ENCODE measurements at places on chromosomes 1 and 21. TPM values are rescaled to one million over a fixed set of nuclear protein-coding genes. Genes with fewer than 3 reads are reported as not detected.
A peak's percentile ranks its signal among the peaks of the same experiment; 100 is the strongest.

ADGRB2 gene
- 11.2 TPM for polyA plus RNA-seq

DNA sequence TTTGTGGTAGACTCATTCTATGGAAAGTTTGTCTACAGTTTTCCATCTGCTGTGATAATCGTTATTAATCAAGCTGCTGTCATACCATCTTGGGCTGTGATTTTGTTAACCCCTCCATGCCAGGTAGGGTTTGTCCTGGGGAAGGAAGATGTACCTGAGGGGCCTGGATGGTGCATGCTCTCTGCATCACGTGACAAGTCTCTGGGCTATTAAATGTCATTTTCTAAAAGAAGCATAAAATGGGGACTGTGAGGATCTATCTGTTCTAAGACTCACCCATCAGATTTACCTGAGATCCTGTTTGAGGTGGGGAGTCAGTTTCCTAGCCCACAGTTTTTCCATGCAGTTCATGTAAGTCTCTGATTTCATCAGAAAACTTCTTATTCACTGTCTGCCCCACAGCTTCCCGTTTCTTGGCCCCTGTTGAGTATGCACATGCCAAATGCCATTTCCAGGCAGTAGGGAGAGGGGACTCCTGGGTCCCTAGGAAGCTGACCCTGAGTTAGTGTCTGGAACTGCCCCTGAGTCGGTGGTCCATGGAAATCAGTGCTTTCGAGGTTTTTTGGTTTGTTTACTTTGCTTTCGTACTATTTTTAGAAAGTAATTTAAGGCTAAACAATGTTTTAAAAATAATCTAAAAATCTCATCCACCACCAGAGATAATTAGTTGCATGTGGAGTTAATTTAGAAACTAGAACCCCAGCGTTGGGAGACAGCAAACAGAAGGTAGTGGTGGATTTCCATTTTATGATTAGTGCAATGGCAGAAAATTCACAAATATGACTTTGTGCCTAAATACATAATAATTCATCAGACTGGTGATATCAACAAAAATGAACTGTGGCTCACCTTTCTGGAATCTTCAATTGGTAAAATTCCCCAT lies 46.7 kb downstream of the ZBTB18 start:
- no peak for DNase-seq

- DNase-seq = no peak
These were observed 125.4 kb downstream of the TBX15 start for GRCh38 chr1:118862755-118863154.

- no peak for DNase-seq
These were observed 2.2 kb downstream of the FASLG start for GRCh38 chr1:172661107-172661506.

GRCh38 chr1:228420968-228421826 lies 4.5 kb upstream of the TRIM17 start:
- DNase-seq = no peak

SSX2IP gene
- 19.2 TPM for polyA plus RNA-seq

- DNase-seq = no peak
These were observed 729 bp upstream of the CDCA8 start for GRCh38 chr1:37691497-37692077.

- no peak for DNase-seq
These were observed 20.7 kb downstream of the SIM2 start for GRCh38 chr21:36719614-36720013.

MX2 gene
- 2.0 TPM for polyA plus RNA-seq

- DNase-seq = no peak
These were observed 4.1 kb downstream of the EIF2D start for GRCh38 chr1:206608108-206608698.

DNA sequence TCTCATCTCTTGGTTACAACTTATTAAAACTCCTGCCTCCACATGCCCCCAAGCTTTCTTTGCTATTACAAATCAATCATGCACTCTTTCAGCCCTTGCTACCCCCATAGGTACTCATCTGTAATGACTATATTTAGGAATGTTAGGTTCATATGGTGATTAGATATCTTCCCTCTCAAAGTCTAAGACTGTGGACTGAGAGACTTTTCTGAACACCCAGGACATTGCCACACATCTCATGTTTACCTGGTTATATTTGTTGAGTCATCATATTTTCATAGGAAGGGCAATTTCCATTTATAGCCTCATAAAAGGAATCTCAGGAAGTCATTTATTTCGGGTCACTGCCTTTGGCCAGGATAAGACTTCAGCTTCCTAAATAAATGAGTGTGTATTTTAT lies 81.5 kb upstream of the LPGAT1 start:
- no peak for DNase-seq

DNA sequence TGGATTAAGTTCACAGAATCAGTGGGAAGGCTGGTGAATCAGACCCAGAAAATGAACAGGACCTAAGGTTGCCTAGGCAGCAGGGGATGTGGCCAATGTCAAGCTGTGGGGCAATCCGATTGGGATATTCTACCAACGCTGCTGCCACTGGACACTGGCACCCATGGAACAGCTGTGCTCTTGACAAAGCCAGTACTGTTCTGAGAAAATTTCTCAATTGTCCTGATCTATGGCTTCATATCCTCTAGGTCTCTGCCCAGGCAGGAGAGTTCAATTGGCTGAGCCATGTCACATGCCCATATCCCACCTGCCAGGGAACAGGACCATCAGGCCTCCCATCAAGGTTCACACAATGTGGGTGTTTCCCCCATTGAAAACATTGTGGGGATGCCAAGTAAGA lies 6.2 kb downstream of the TACSTD2 start:
- no peak for DNase-seq

GOLT1A gene
- 7.3 TPM for polyA plus RNA-seq

DNA sequence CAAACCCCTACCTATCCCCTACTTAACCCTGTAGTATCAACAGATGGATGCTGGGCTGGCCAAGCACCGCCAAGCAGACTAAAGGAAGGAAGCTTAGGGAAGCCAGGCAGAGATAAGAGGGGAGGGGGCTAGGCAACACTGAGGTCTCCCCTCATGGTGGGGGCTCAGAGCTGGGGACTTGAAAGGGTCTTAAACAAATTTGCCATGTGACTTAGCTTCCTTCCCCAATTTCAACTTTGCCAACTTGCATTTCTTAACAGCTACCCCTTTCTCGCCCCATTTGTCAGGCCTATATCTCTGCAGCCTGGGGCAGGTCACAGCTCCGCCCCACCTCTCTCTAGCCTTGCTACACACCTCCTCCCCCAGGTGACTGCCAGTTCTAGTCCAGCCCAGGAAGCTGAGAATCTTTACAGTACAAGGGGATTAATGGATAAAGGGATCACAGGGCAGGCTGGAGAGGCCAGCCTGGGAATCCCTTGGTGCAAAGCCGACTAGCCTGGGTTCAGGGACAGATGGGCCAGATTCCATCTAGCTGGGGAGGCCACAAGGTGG lies 3.4 kb downstream of the KIF21B start:
- DNase-seq = no peak

AHDC1 gene
- 34.5 TPM for polyA plus RNA-seq

- no peak for DNase-seq
These were observed 10.6 kb upstream of the LDLRAD1 start for GRCh38 chr1:54028306-54029251.

ADAMTSL4 gene
- polyA plus RNA-seq = 13.3 TPM

S100B gene
- 3.7 TPM for polyA plus RNA-seq

DDAH1 gene
- 98.7 TPM for polyA plus RNA-seq

DNA sequence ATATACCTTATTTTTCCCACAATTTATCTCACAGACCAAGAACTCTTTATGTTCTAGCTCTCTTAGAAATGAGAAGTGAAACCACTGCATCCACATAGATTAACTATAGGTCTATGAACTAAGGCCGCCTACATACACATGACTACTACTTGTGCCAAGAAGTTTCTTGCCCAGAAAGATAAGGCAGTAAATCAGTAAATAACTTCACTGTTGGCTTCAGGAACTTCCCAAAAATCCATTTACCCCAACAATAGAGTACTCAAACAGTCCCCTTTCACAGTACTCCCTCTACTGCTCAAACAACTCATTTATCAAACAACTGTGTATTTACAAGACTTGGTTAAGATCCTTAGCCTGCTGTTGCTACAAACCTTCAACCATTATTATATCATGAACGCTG lies 96.5 kb downstream of the NME7 start:
- DNase-seq = peak; percentile 4

DNA sequence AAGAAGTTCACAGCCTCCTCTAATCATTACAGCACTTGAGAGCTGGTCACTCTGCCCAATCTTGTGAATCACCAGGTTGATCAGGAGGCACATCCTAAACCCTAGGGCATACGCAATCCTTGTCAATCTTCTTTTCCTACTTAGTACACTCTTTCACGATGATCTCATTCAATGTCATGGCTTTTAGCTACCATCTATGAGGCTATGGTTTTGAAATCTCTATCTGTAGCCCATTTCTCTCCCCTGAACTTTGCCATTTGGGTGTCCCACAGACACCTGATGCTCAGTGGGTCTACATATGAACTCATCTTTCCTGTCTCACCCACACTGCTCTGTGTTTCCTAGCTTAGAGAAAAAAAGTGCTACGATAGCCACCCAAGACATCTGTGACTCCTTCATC lies 1.9 kb upstream of the MED18 start:
- DNase-seq = no peak

GRCh38 chr1:110533230-110533629 lies 14.3 kb upstream of the KCNA10 start:
- no peak for DNase-seq

- DNase-seq = no peak
These were observed 9.6 kb downstream of the CDC42BPA start for GRCh38 chr1:227308367-227309336.

DNA sequence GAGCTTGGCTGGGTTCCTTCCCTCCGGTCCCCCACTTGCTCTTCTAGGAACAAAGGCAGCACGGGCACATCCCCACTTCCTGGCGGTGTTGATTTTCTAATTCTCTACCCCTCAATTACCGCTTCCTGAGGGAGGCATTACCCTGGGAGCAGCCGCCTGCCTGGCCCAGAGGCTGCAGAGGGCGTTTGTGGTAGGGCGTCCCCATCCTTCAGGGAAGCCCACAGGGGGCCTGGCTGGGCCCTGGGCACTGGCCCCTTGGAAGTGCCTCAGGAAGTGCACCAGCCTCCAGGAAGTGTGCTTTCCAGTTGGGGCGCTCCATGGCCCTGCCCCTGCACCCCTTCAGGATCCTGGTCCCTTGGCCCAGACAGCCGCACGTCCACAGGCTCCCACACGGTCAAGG lies 42.1 kb upstream of the CASZ1 start:
- DNase-seq = no peak

ANKRD65 gene
- 22.2 TPM for polyA plus RNA-seq

DNA sequence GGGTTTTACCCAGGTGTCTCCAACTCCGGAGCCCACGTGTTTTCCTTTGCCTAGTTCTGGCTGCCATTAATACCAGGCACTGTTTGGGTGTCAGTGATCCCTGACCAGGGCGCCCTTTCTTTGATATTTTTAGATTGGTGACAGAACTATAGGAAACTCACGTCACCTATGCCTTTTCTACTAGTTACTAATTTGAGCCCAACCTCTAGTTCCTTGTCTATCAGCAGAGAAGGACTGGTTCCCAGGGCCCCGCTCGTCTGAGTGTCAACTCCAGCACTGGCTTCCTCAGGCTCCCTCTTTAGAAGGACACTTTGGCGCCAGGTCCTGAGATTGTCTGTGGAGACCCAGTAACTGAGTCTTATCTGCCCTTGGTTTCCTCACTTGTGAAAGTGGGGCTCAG lies 9.4 kb downstream of the MFN2 start:
- DNase-seq = no peak

CFAP45 gene
- polyA plus RNA-seq = 6.1 TPM

TRNP1 gene
- 1.4 TPM for polyA plus RNA-seq

- DNase-seq = no peak
These were observed 96.5 kb upstream of the EXO1 start for GRCh38 chr1:241751524-241751923.

PLXNA2 gene
- polyA plus RNA-seq = 30.1 TPM

GRCh38 chr21:46482225-46482845 lies 23.6 kb downstream of the DIP2A start:
- DNase-seq = no peak

DNA sequence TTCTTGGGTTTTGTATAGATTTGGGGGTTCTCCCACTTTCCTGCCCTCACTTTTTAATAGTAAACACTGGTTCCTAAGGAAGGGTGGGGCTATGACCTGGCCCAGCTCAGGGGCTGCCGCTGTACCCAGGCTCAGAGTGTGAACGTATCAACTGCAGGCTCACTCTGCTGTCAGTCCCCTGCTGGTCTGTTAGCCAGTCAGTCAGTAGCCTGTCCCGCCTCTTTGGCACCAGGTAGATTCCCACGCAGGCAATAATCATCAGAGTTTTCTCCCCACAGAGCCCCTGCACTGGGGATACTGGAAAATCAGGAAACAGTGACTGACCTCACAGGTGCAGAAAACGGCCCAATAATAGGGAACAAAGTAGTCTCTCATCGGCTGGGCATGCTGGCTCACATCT lies 15.0 kb upstream of the ALPL start:
- DNase-seq = no peak

PPM1J gene
- polyA plus RNA-seq = 0.41 TPM

SYNC gene
- 5.9 TPM for polyA plus RNA-seq

SETD4 gene
- polyA plus RNA-seq = 36.8 TPM

DNA sequence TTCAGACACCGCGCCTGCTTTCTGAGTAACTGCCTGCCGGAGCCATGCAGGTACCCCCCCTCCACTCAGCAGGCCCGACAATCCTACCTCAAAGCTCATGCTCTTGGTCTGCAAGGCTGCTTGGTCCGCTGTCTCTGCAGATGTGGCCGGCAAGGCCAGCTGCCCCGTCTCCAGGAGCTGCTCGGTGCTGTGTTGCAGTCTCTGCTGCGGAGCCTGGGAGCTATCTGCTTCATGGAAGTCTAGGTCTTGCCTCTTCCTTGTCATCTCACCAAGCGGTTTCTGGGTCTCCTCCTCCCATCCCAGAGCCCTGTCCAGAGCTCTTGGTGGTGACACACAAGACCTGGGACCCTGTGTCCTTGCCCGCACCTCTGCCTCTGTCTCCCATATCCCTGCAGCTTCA lies 24.0 kb upstream of the GNPAT start:
- DNase-seq = no peak

RGSL1 gene
- not detected for polyA plus RNA-seq

DNA sequence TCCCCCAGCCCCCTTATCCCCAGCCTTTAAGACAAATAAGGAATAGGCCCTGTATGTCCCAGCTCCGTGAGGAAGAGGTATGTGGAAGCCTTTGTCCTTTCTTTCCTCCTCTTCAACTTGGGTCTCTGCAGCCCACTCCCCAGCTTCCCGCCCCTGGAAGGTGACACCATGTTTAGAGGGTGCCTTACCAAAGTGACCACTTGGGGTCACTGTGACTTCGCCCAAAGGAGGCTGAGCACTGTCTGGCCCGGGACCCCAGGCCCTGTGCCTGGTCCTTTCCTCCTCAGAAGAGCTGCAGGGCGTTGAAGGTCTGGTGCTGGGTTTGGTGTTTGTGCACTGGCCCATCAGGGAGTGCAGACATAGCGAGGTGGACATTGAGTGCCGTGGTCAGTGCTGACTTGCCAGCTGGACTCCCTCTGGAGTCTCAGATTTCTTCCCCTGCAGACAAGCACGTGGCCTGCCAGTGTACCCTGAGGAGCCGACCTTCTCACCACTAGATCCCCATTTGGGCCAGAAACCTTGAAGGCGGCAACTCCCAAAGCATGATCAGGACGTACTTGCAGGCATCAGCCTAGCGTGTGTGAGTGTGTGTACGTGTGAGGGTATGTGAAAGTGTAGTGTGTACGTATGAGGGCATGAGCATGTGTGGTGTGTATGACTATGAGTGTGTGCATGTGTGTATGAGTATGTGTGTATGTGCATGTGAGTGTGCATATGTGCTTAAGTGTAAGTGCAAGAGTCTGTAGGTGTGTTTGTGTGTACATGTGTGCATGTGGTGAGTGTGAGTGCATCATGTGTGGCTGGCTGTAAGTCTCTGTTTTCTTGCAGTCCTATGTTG lies 181.4 kb upstream of the KIAA0040 start:
- DNase-seq = peak; percentile 34

- DNase-seq = peak; percentile 57
These were observed 88.6 kb downstream of the RIPK4 start for GRCh38 chr21:41678016-41678923.

CELA2B gene
- 0.77 TPM for polyA plus RNA-seq

Measured in right lung (tissue), 10 donors.